PC-9 (cell line): ENCODE measurements at places on chromosomes 6 and 20. TPM values are rescaled to one million over a fixed set of nuclear protein-coding genes. Genes with fewer than 3 reads are reported as not detected.

Gene SLC25A27
- 25.0 and 27.1 TPM in 2 replicates for total RNA-seq

DNA sequence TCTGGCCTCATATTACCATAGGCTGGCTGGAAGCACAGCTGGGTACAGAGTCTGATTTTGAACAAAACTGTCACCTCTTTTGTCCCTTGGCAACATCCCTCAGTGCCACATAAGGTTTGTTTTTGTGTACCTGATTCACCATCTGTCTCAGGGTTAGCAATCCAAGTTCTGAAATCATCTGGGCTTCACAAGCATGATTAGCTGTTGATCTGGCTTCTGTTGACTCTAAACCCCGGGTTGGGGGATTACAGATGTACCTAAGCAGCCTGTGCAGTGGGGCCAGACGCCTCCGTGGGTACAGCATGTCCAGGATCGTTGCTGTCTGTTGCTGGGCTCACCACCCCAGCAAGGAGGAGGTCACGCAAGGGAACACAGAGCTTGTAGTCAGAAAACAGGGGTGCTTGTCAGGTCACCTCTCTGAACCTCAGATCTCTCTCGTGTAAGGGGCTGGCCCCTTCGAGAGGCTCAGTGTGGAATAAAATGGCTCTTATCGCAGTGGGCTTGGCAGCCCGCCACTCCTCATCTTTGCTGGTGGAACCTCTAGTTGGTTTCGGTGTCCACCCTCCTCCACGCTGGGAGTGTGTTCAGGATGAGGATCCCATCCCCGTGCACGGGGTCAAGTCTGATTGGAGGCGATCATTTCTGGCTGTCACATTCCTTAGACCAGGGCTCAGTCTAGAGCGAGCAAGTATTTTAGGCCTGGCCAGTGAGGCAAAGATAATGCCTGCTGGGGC, 39.2 kb upstream of the ZNF831 start:
- no peak overlapping the region for H3K4me3 ChIP-seq
- peaks cover 100% of the 10 kb centered on the region for H3K27me3 ChIP-seq
- H3K36me3 ChIP-seq: no peaks in the 10 kb centered on the region

DNA sequence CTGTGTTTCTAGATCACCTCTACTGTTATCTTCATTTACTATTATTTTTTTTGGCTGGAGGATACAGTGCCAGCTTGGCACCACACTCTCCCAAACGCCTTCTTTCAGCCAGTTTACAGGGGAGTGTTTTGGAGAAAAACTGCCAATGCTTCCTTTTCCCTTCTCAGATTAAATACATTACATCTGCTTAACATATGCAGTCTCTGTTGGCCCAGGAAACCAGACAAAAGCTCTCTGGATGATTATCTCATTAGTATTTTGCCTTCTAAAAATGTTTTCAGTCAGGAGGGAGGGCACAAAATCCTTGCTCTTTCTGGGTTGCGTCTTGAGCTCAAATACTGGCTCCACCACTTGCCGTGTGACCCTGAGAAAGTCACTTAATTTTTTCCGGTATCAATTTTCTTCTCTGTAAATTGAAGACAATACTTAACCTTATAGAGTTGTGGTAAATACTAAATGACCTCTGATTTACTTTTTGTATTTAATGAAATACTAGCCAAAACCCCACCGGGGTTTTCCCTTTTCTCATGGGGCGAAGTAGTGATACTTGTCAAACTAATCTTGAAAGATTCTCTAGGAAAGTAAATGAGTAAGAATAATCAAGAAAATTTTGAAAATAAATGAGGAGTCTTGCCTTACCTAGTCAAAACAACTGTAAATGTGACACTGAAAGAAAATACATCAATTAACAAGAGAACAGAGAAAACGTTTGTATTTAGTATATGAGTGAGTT, 146.2 kb downstream of the MMS22L start:
- H3K4me3 ChIP-seq: no peak overlapping the region
- DNase-seq: no peak

- DNase-seq: no peak
- no peaks in the 10 kb centered on the region for H3K36me3 ChIP-seq
- H3K4me1 ChIP-seq: no peaks in the 10 kb centered on the region
- no peaks in the 10 kb centered on the region for H3K27me3 ChIP-seq
These were observed 57.3 kb upstream of the SMLR1 start for GRCh38 chr6:130769861-130770260.

Gene RSPO3
- total RNA-seq: not detected in 2 replicates
